ENCODE measurements at places on chromosomes 4 and X.

- no peak for DNase-seq
Observed at GRCh38 chr4:88414755-88415154, 36.1 kb downstream of the HERC6 start.

GRCh38 chr4:94728056-94728766 is 29.5 kb upstream of the BMPR1B start:
- DNase-seq = no peak

GRCh38 chr4:56375458-56375857 is 11.8 kb downstream of the AASDH start:
- no peak for DNase-seq

DNA sequence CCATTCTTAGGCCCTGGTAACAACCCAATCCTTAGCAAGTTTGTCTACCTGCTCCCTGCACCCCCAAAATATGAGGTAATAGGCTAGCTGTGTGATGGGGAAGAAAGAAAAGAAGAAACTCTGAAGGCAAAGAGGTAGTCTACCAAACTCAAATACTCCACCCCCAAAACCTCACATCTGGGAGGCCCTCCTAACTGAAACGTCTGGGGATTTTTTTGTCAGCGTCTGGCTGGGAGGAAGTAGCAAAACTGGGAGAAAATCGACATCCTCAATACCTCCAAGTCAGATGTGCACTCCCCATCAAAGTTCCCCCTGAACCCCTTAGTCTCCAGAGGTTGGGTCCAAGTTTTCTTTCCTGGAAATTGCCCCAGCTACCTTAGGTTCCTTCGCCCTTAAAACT is 1.0 kb downstream of the LAMP2 start:
- no peak for DNase-seq

DNA sequence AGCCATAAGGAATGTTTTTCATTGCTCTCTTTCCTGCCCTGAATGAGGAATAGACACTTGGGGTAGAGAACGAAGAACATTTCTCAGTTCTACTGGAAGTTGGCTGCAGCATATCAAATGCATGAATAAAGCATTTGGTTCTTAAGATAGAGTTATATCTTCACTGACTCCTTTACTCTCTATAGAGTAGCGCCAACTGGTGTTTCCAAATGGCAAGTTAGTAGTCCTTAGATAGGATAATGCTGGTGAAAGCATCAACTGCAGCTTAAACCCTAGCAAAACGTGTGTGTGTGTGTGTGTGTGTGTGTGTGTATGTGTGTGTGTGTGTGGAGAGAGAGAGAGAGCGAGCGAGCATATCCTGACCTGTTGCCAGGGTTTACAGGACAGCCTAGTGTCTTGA is 62.2 kb upstream of the FRMPD4 start:
- no peak for DNase-seq

DNA sequence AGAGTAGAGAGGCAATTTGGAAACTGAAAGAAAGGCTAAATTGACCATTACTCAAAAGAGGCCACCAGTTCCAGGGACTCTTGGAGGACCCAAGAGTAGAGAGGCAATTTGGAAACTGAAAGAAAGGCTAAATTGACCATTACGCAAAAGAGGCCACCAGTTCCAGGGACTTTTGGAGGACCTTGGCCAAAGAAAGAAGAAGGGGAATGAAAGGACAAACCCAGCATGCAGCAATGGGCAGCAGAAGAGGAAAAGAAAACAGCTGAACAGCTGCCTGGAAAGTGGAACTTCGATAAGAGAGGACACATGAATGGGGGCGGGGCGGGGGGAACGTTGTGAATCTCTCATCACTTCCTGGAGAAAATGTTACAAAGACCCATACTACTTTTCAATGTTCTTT is 80.8 kb downstream of the PALLD start:
- DNase-seq = no peak

GRCh38 chrX:109777749-109778148 is 44.7 kb upstream of the ACSL4 start:
- DNase-seq = no peak

DNA sequence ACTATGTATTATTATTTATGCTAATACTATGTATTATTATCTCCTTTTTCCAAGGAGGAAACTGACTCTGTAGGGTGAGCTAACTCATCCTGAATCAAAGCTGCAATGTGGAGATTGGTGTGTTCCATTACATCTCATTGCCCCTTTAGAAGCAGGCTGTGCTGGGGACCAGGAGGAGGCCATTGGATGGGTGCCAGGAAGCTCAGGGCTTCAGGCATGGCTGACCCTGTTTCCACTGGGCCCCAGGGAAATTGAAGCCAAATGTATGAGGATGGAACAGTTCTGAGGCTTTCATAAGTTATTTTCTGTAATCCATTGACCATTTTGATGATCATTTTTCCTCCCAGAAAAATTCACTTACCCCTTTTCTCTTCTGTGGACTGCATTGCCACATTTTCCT is 418.8 kb upstream of the ZFP42 start:
- DNase-seq = no peak

GRCh38 chr4:167616476-167616875 is 382.2 kb upstream of the SPOCK3 start:
- no peak for DNase-seq

- DNase-seq = no peak
Observed at GRCh38 chr4:174628191-174628590, 105.9 kb upstream of the HPGD start.

DNA sequence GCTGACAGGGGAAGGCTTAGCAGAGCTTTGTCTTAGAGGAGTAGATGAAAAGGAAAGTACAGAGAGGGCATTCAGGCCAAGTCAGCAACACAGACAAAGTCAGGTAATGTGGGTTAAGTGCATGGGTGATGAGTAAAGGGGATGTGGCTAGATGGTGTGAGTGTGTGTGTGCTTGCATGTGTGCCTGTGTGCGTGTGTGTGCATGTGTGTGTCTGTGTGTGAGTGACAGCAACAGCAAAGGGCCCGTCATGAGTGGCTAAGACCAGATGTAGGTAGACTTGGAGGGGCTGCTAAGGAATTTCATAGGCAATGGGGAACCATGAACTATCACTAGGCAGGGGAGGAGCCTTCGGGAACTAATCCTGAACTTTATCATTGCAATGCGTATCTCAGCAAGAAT is 2.2 kb upstream of the GPR78 start:
- no peak for DNase-seq

Measured in stimulated activated CD8-positive, alpha-beta memory T cell treated with anti-CD3 and anti-CD28 coated beads, Interleukin-4, amount 100 ng/mL, for 24 hours (primary cell).